HS-5 (cell line): ENCODE measurements at places on chromosomes 7 and 10.

DNA sequence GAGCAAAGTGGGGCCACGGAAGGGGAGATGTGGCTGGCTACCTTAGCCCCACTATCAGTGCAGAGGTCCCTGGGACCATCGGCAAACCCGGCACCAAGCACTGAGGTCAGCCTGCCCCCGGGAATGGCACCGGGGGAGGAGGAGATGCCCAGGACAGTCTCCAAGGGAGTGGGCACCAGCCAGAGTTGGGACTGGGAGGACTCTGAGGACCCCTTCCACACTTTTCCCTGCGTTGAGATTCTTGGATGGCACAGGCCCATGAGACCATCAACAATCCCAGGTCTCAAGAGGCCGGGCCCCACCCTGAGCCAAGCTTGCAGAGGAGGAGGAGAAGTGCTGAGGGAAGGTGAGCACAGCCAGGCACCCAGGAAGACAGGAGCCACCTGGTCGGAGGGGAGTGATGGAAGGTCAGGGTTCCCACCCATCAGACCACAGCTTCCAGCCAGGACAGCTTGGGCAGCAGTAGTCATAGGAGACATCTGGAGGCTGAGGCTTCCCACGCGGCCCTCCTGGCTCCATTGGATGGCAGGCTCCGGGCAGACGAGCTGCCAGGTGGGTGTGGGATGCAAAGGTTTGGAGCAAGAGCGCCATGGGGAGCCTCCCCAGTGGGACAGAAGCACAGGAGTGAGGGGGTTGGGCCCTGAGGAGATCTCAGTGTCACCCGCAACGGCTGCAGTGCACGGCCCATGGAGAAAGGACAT, 2.6 kb upstream of the OPN4 start:
- DNase-seq: no peak

- no peak for DNase-seq
These were observed 25.8 kb upstream of the AMPH start for GRCh38 chr7:38656968-38657367.

- DNase-seq: peak; percentile 29
These were observed 174.5 kb upstream of the HDAC9 start for GRCh38 chr7:18320971-18321567.

DNA sequence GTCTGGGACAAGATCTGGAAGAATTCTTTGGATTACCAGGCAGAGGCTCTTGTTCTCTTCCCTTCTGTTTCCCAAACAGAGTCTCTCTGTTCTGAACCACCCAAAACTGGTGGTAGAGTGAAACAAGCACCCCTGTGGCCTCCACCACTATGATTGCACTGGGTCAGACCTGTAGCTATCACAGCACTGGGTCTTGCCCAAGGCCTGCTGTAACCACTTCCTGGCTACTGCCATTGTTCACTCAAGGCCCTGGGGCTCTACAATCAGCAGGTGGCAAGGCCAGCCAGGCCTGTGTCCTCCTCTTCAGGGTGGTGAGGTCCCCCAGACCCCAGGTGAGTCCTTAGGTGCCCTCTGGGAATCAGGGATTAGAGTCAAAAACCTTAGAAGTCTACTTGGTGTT, 4.1 kb upstream of the LRRC17 start:
- no peak for DNase-seq

- no peak for DNase-seq
These were observed 37.7 kb upstream of the MINDY3 start for GRCh38 chr10:15898046-15898445.

GRCh38 chr7:47576031-47576865, 5.7 kb downstream of the TNS3 start:
- no peak for DNase-seq

DNA sequence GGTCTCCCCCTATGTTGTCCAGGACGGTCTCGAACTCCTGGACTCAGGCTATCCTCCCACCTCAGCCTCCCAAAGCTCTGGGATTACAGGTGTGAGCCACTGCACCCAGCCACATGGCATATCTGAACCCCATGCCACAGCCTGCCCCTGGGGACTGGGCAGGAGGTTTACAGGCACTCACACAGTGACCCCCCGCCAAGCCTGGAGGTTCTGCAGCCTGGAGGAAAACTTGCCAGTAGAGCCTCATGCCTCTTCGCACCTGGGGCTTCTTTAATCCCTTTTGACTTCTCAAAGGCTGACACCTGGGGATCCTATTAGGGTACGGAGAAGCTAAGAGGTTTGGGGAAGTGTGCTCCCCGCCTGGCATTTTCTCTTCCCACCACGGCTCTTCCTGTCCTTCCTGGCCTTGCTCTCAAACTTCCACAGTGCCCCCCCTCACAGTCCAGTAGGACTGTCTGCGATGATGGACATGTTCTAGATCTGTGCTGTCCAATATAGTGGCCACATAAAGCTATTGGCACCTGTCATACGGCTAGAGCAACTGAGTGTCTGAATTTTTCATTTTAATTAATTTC, 11.4 kb upstream of the KCP start:
- no peak for DNase-seq

DNA sequence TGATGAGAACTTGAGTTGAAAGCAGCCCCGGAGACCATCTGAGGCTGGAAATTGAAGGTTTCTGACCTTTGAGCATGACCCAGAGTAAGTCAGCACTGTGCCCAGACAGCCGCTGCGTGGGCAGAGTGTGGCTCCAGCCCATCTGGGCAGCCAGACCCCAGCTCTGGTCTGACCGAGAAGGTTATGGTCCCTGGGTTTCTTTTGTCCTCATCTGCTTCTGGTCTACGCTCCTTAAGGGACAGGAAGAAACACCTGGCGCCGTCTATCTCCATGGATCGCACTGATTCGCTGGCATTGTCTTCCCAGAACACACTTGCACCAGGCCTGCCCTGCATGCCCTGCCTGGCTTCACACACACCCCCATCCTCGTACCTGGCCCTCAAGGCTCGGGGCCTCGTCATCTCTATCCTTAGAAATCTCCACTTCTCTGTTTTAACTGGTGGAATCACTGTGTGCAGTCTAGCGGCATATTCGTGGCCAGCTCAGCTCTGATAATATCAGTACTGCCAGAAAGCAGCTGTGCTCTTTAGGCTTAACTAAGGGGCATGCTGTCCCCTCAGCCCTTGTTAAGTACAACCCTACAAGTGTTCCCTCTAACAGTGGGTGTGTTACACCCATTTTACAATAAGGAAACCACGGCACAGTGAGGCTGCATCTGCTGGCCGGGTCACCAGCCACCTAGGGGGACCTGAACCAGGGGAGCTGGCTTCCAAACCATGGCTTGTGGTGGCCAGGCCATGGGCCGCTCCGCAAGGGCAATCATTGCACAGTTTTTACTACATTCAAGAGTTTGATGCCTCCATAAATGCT, 127.7 kb downstream of the ADCY1 start:
- DNase-seq: no peak

DNA sequence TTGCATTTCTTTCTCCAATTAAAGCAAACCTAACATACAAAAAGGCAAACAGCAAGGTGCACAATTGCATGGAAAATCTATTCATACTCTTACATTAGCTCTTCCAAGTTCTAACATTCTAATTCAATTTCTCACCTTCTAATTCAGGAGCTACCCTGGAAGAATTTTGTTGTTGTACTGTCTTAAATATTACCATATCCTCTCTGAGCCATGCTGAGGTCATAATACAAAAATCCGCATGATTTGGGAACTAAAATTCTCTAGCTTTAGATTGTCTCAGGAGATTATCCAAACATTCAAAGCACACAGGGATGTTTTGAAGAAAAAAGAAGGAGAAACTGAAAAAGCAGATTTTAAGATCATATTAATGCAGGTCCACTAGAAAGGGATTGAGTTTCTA, 229.9 kb downstream of the KIAA1217 start:
- DNase-seq: no peak

GRCh38 chr7:97872025-97872669, at the start of gene ASNS:
ASNS (minus strand) TSS chr7:97872408; CDS start chr7:97869156, 3,252 bp downstream.
- peak; percentile 55 for DNase-seq

DNA sequence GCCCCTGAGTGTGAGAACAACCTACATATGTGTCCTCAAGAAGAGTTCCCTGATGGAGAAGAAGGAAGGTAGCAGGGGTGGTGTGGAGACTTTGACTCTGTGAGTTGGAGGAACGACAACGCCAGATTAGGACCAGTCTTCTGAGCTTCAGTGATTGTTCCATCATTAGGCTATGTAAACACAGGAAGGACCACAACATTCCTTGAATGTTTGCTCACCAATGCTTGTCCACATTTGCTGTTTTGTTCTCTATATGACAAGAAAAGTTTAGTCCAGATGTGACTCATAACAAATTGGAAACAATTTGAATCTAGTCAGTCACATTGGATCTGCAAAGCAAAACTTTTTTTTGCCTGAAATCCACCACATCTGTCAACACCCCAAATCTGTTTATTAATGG, 62.7 kb downstream of the ENTPD1 start:
- DNase-seq: peak; percentile 45
